ENCODE measurements at places on chromosomes 6 and 20.

- DNase-seq: no peak
Measured at GRCh38 chr20:36206641-36207040, 29.6 kb upstream of the AAR2 start.

- no peak for DNase-seq
Measured at GRCh38 chr6:135922174-135922573, 70.7 kb downstream of the PDE7B start.

DNA sequence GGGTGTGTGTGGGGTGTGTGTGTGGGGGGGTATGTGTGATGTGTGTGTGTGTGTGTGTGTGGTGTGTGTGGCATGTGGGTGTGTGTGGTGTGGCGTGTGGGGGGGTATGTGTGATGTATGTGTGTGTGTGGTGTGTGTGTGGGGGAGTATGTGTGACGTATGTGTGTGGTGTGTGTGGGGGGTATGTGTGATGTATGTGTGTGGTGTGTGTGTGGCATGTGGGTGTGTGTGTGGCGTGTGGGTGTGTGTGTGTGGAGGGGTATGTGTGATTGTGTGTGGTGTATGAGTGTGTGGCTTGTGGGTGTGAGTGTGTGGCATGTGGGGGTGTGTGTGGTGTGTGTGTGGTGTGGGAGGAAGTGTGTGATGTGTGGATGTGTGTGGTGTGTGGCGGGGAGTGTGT is 442.3 kb downstream of the PREX1 start:
- no peak for DNase-seq

DNA sequence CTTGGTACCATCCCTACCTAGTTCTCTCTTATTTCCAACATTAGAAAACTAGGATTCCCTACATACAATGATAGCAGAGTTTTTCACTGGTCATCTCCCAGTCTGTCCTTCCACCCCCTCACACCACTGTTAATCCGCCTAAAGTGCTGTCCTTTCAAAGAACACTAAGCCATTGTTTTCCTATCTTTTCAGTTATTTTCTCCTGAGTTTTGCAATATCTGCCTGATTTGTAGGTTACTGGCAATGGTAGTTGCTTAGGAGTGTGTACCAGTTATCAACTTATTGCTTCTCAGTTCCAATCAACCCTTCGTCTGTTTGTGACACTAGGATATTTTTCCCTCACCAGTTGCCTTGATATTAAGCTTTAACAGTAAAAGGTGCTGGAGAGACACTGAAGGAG is 135.0 kb downstream of the EPM2A start:
- DNase-seq: no peak

- DNase-seq: no peak
Measured at GRCh38 chr6:144757299-144757698, 472.2 kb downstream of the UTRN start.

GRCh38 chr20:21862956-21863355 is 157.5 kb downstream of the PAX1 start:
- DNase-seq: no peak

DNA sequence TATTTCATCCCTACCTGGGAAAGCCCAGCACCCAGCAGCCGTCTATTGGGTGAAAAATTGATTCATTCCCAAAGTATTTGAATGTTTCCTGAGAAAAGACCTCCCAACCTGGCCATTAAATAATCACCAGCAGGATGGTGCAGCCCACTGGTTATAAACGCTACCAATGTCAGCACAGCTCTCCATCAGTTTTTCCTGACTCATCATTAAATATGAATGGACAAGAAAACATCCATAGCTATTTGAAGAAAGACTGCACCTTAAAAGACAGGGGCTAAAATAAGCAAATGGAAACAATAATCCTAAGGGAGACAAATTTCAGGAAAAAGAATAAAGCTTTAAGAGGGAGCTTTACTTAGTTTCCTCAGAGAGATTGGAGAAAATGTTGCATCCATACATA is 261.9 kb downstream of the UST start:
- no peak for DNase-seq

Data from stimulated activated CD8-positive, alpha-beta memory T cell treated with anti-CD3 and anti-CD28 coated beads, Interleukin-7, amount 100 ng/mL, for 1 hour (primary cell).